HS-5 (cell line): ENCODE measurements at places on chromosomes 4 and X.

DNA sequence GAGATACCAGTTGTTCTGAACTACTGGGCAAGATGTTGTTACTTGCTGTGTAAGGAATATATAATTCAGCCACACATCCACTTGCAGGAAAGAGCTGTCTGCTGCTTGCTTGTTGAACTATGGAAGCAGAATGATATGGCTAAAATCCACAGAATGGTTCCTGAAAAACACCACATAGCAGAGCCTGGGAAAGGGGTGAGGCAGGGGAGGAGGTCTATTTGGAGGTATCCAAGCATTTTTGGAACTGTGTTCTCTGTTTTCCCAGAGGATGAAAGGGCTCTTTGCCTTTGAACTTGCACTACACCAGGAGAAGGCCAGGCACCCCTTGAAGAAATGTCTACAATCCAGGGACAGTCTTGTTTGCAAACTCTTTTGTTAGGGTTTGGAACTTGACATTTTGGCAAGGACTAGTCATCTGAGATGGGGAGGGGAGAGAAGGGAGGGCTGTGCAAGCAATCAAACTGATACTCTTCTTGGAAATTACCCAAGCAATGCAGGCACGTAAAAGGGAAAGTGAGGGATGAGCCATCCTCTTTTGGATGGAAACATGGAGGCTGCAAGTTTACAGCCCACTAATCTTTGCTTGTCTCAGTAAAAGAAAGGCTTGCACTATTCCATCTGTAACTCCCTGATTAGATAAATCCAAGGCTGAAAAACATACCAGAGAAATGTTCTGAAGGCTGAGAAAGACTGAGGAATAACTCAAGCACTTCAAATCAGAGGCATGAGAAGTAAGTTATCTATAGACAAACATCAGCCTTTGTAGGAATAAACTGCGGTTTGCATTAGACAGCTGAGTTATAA, 141.0 kb downstream of the TSPAN5 start:
- DNase-seq, result no peak

- DNase-seq, result no peak
Observed at GRCh38 chrX:128019218-128019617, 33.0 kb downstream of the ACTRT1 start.

DNA sequence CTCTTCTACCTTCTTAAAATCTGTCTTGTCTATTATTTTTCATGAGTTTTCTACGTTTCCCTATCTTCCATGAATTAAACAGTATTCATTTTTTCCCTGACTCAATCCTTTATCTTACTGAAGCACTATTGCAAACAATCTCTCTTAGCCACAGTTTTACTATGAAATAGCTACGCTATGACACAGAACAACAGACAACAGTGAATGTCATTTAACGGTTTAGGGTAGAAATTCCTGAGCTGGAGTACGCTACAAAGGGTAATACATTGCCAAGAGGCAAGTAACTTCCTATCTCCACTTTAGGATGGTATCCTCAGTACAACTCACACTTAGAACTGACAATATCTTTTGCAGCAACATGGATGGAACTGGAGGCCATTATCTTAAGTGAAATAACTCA, 552.6 kb downstream of the INPP4B start:
- no peak for DNase-seq

DNA sequence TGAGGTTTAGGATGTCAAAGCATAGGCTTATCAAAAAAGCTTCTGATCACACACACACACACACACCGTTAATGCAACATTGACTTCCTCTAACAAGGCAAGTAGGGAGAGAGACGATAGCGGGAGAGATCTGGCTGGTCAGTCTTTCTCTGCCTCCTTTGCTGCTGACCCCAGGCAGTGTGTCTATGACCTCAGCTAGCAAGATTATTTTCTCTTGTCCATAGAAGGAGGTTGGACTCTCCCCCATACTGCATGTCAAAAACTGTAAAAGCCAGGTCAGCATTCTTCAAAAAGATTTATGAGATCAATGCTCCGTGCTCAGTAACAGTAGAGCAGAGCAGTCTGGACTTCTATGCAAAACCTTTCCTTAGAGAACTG, 63.5 kb upstream of the PGM2 start:
- no peak for DNase-seq

GRCh38 chr4:174828845-174829701, at the start of gene GLRA3:
TSS of gene GLRA3 (minus strand) at chr4:174829247. CDS start at chr4:174828811, 436 bp downstream.
- no peak for DNase-seq

- DNase-seq, result no peak
Observed at GRCh38 chr4:82069883-82070638, 303.7 kb downstream of the HNRNPD start.

DNA sequence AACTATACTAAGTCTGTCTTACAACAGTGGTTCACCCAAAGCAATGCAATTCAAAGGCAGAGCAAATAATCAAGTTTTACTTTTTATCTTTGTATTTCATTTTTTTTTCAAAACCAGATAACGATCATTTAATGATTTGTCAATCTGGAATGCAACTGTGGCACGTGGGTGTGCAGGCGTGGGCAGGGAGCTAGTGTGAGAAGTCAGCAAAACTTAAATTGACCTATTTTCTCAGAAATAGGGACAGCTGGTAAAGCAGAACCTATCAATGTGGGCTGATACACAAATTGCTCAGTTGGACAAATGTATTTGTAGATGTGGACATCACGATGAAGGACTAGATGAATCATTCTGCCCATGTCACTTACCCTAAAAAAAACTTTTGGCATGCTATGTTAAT, 105.6 kb downstream of the CBLL2 start:
- no peak for DNase-seq

DNA sequence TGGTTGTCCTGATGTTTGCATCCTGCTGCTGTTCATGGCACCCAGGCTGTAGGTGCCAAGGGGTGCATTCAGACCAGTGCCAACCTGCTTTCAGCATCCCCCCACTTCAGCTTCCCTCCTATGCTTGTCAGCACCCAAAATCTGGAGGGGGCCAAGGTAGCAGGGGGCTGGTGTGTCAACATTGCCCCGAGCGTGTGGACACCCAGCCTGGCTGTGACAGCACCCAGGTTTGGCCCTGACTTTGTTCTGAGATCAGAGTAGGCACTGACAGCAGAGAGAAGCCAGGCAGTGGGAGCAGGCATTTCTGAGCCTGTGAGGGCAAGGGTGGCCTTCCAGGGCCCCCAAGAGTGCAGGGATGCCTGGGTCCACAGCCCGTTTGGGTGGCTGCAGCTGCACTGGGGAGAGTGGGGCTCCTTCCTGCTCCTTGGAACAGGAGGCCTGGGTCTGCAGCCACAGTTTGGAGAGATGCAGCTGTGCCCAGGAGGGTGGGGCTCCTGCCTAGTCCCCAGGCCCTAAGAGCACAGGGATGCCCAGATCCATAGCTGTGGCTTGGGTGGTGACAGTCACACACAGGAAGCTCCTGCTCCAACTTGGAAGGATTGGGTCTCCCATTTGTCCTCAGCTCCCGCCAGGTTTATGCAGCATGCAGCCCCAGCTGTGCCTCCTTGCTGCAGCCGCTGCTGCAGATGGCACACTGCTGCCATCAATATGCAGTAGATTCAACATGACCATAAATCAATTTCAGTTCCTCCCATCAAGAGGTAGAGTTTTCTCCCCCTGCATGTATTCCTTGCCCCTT, 12.3 kb upstream of the PPM1K start:
- no peak for DNase-seq

DNA sequence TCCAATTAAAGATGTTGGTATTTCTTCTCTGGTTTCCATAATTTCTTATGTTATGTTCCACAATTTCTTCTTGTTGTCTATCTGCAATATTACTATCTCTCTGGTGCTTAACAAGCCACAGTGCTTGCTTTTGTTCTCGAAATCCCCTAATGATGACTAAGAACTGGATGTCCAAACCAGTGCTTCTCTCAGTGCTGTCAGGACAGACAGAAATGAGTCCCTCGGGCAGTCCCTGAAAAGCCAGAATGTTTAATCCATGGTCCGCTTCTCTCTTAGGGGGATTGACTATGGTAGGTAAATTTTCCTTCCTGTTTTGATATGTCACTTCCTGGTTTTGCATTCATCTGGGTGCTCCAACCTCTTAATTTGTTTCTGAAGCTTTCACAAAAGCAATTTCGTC, 321.6 kb upstream of the PCDH10 start:
- no peak for DNase-seq

DNA sequence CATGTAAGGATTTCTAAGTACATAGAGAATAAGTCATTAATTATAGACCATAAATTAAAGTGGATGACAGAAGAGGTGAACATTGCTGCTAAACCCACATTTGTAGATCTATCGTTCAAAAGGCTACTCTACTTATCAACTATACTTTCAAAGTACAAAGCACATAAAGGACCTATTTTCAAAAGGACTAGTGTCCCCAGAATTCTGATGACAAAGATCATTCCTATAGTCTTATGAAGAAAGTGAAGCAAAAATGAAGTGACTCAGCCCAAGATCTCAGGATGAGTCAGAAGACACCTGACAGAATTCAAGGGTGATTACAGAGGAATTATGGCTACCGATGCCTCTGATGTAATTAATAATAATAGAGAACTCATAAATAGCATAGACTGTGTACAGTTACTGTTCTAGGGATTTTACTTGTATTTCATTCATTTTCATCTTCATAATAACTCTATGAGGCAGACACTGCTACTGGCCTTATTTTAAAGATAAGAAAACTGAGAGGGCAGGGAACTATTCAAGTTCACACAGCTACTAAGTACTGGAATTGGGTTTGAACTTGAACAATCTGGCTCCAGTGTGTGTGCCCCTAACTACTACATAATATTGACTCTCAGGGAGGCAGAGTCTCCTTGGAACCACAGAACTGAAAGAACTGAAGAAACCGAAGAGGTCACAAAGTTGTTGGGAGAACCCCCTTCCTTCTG, 17.1 kb downstream of the USP46 start:
- peak; percentile 48 for DNase-seq

DNA sequence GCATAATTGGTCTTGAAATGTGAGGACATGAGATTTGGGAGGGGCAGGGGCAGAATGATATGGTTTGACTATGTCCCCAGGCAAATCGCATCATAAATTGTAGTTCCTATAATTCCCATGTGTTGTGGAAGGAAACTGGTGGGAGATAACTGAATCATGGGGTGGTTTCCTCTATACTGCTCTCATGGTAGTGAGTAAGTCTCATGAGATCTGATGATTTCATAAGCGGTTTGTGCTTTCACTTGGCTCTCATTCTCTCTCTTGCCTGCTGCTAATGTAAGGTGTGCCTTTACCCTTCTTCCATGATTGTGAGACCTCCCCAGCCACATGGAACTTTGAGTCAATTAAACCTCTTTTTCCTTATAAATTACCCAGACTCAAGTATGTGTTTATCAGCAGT, 2595.9 kb downstream of the PCDH7 start:
- DNase-seq, result peak; percentile 32

DNA sequence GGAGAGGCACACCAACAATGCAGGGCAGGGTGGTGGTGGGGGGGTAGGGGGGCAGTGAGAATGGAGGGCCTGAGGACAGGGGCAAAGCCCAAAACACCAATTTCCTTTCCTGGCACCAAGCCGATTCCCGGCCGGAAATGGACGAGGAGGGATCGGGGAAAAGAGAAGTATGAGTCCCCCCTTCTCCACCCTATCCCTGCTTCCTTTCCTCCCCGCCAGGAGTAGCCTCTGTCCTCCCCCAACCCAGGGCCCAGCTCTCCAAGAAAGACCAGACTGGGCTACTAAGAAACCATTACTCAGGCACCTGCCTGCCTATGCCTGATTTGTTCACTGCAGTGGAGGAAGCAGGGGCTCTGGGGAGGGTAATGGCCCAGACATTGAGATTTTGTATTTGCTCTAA, 402 bp downstream of the CCDC120 start:
- no peak for DNase-seq

GRCh38 chrX:48636776-48637175, 39.5 kb downstream of the WDR13 start:
- DNase-seq, result no peak

DNA sequence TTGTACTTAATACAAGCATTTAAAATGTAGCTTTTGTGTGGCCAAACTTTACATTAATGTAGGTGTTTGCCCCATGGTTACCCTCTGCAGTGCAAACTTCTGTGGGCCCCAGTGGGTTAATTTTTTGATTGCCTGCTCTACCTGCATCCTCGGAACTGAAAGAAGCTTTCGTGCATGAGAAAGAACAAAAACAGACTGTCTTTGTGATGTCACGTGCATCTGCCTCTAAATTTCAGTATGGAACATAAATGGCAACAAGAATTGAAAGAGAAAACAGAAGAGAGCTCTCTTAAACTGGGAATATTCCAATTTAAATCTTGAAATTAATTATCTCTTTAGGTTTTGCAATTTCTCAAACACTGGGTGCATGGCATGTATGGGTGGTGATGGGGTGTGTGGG, 182.4 kb upstream of the LCORL start:
- no peak for DNase-seq

DNA sequence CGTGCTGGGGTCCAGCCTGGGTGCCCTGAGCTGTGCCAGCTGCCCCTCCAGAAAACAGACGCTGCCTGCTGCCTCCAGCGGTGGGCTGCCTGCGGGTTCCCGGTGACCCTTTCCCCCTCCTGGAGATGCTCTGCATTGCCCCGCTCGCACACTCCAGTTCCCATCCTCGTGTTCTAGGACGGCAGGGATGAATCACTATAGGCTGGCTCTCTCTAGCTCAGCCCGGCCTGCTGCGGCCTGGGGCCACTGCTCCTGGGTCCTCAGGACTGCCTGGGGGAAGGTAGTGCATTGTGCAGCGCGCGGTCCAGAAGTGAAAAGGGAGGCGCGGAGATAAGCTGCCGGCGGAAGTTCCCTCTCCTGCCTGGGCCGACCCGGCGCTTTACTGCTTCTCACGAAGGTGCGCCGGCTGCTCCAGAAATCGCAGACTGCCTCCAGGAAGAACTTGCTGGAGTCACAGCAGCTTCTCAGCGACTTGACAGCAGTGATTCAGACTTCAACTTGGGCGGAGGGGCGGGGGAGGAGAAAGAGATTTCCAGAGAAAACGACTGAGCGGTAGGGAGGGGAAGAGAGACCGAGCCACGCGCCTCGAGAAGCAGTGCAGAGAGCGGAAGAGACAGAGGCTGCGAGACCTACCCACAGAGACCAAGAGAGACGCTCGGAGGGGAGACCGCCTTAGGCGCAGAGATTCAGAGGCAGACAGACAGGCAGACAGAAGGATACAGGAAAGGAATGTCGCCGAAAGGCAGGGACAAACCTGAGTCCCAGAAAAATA, 6.7 kb upstream of the MSX1 start:
- DNase-seq, result no peak

- DNase-seq, result no peak
Observed at GRCh38 chr4:78480286-78480685, 71.3 kb upstream of the ANXA3 start.

DNA sequence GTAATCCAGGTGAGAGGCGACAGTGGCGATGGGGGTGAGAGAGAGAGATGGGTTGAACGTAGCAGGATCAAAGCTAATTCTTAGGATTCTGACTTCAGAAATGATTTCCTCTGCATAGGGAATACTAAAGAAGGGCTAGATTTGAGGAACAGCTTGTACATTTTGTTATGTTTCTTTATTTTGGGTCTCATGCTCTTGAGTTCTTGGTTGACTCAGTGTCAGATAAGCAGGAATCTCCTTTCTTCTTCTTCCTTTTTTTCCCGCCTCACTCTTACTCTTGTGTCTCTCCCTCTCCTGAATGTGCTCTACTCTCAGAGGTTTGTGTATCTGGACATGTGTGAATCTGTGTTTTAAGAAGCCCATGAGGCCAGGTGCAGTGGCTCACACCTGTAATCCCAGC, 36.4 kb downstream of the FAM193A start:
- DNase-seq, result no peak

- DNase-seq, result no peak
Observed at GRCh38 chr4:2794486-2795299, 1.8 kb downstream of the SH3BP2 start.

GRCh38 chr4:151099976-151100417, 569 bp downstream of the RPS3A start:
- DNase-seq, result no peak

GRCh38 chr4:46277165-46277951, 112.6 kb downstream of the GABRA2 start:
- no peak for DNase-seq

- no peak for DNase-seq
Observed at GRCh38 chr4:113433536-113434246, 327.8 kb downstream of the CAMK2D start.
